ENCODE measurements at places on chromosomes 7 and 10.

- no peak for DNase-seq
Observed at GRCh38 chr7:22417349-22417748, 60.4 kb upstream of the RAPGEF5 start.

DNA sequence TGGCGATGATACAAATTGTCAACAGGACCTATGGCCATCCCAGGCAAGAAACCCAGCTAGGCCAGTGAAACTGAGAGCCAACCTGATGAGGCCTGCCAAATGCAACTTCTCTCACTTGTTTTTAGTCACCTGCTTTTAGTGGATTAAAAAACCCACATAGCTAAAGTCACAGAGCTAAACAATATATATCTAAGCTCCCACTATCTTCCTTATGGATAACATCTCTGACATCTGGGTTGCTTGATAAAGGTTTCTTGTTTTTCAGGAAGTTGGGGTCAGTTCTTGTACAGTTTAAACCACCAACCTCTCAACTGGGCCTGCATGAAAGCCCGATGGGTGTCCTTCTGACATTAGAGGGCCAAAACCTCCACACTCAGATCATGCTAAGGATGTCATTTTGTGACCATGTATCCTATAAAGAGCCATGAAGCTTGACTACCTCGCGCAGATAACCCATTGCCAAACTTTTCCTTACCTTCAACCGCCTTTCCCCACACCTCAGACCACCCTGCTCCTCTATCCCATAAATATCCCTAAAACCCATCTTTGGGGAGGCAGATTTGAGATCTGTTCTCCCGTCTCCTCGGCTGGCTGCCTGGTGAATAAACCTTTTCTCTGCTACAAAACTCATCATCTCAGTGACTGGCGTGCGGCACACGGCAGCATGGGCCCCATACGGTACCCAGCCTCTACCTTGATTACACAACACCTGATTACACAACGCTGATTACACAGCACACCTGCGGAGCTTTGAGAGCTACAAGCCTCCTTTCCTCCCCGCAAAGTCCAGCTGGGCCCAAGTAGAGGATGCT, 797 bp upstream of the STMP1 start:
- DNase-seq = no peak

- DNase-seq = peak; percentile 85
Observed at GRCh38 chr7:148698397-148699023, at the start of gene CUL1. Gene CUL1 (plus strand): TSS chr7:148698903. CDS start chr7:148730123, 31,220 bp downstream.

GRCh38 chr7:43314379-43315158, 202.1 kb downstream of the HECW1 start:
- no peak for DNase-seq

DNA sequence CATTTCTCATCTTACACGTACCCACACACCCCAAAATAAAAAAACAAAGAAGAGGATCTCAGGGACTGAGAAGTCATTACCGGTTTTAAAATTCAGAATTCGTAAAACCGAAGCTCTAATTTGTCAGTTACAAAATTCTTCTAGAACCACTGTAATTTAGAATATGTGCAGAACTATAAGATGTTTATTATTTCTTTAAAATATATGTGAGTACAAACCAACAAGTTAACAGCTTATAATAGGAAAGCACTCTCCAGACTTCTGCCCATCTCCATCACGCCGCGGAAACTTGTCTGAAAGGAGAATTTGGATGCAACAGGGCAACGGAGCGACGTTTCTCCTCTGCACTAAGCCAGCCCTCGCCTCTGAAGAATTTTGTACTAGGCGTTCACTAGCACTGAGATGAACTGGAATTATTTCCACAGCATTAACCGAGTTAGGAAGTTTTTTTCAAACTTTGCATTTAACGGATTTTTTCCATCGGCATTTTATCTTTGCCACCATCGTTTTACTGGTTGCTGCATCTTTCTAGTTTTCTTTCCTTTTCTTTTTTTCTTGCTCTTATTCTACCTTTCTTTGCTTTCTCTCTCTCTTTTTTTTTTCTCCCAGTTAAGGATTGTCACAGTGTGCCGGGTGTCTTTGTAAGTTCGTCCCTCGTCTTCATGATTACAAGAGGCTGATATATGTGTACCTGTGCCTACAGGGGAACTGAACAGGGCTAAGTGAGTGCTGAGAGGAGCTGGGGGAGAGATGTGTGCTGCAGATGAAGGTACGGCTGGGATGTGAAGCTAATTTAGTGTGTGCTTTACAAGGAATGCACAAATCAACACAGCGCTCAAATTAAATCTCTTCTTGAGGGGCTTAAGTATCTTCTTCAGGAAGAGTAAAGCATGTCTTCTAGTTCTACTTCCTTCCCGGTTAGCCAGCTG, 295.9 kb upstream of the NFE2L3 start:
- DNase-seq = no peak

Data from stimulated activated CD4-positive, alpha-beta T cell treated with anti-CD3 and anti-CD28 coated beads, Interleukin-4, amount 100 ng/mL, for 1 hour (primary cell).